ENCODE measurements at places on chromosomes 3 and 15.

DNA sequence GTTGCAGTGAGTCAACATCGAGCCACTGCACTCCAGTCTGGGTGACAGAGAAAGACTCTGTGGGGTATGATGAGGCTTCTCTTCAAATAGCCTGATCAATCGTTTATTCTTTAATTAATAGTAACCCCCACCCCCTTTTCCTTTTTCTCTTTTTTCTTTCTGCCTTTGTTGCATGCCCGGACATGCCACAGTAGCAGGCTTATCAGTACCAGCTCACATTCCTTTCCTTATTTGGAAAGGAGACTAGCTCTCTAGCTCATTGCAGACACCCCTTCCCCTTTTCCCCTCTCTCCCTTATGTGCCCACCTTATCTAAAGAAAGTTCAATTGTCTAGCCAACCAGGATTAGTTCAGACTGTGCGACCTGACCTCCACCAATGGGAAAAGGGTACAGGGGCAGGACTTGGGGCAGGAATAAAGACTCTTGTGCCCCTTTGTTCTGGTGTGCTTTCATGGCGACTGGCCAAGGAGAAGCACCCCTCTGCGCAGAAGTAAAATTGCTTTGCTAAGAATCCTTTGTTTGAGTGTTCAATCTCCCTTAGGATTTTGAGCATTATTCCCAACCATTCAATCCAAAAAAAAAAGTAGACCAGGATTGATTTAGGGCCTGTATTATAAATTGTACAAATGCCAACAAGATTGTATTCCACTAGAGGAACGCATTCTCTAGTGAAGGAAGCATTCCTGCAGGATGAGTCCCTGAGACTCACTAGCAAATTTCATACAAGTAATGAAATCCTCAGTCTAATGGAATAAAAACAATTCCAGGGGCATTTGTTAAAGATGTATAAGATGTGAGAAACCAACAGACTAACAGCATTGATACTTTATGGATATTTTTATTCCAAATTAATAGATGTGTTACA lies 95.8 kb upstream of the SNRPN start:
- H3K27me3 ChIP-seq = no peaks in the 10 kb centered on the region
- no peaks in the 10 kb centered on the region for H3K4me1 ChIP-seq
- H3K27ac ChIP-seq = peak overlapping the region; percentile 97
- DNase-seq = peak; percentile 82
- peaks cover 5% of the 10 kb centered on the region for H3K36me3 ChIP-seq

- no peaks in the 10 kb centered on the region for H3K36me3 ChIP-seq
- DNase-seq = no peak
- no peak overlapping the region for H3K27ac ChIP-seq
- H3K4me3 ChIP-seq = no peak overlapping the region
- H3K4me1 ChIP-seq = no peaks in the 10 kb centered on the region
Observed at GRCh38 chr3:124450366-124450765, 279.9 kb upstream of the UMPS start.

DNA sequence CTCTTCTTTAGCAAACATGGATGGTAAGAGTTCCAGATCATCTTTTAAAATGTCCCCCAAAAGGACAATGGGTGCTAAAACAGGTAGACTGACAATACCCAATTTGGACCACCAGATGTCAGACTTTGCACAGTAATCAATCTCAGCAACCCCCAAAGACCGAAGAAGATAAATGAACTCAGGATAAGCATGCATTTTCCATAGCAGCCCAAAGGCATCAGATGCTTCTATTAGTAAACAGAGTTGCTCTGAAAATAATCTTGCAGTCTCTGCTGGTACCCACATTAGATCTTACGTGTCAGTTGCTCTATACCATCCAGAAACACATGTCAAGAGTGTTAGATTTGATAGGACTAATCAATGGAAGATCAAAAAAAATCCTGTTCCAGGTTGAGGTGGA lies 20.6 kb downstream of the MYH15 start:
- H3K4me1 ChIP-seq = no peaks in the 10 kb centered on the region
- H3K27ac ChIP-seq = no peak overlapping the region

DNA sequence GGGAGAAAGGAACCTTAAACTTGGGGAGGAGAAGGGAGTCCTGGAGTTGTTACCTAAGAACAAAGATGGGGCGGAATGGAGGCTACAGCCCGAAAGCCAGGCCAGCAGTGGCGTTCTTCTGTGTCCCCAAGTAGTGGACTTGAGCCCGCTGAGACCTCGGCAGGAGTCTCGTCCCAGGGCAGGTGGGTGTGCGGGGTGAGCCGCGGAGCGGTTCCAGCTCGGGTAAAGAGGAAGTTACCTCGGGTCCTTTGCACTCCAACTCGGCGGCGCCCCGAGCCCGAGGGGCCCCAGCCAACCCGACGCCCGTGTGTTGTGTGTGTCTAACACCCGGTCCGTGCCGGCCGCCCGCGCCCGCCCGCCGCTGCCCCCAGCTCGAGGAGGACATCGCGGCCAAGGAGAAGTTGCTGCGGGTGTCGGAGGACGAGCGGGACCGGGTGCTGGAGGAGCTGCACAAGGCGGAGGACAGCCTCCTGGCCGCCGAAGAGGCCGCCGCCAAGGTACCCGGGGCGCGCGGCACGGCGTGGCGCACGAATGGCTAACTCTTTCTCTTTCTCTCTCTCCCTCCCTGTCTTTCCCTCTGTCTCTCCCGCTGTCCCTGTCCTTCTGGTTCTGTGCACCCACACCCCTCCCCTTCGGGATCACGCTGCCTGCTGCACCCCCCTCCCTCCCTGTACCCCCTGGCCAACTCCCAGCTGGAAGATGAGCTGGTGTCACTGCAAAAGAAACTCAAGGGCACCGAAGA lies 959 bp downstream of the TPM1 start:
- H3K36me3 ChIP-seq = peaks cover 34% of the 10 kb centered on the region
- no peak overlapping the region for H3K27ac ChIP-seq
- H3K4me3 ChIP-seq = peak overlapping the region; percentile 97
- peaks cover 4% of the 10 kb centered on the region for H3K27me3 ChIP-seq
- peaks cover 20% of the 10 kb centered on the region for H3K4me1 ChIP-seq
- DNase-seq = peak; percentile 67
